NCI-H1694 (cell line): ENCODE measurements at places on chromosomes 7 and 10.

DNA sequence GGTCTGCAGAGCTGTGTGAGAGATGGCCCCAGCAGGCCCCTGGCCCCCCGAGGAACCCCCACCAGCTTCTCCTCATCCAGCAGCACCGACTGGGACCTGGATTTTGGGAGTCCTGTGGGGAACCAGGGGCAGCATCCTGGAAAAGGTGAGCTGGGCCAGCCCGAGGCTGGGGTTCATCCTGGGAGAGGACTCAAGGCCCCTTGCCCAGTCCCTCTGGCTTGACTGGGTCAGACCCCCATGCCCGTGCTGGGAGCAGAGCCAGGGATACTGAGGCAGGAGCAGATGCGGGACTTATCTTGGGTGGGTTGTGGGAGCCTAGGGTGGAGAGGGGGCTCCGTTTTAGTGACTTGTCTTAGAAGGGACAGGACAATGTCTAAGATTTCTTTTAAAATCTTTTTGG, 47.5 kb downstream of the ZNF467 start:
- no peak for DNase-seq

- DNase-seq, result peak; percentile 10
These were observed 494 bp downstream of the PALS2 start for GRCh38 chr7:24573554-24574338.

GRCh38 chr7:117411539-117411938, 15.8 kb downstream of the ASZ1 start:
- no peak for DNase-seq

- peak; percentile 4 for DNase-seq
These were observed 14.1 kb downstream of the MICU1 start for GRCh38 chr10:72611783-72612182.

DNA sequence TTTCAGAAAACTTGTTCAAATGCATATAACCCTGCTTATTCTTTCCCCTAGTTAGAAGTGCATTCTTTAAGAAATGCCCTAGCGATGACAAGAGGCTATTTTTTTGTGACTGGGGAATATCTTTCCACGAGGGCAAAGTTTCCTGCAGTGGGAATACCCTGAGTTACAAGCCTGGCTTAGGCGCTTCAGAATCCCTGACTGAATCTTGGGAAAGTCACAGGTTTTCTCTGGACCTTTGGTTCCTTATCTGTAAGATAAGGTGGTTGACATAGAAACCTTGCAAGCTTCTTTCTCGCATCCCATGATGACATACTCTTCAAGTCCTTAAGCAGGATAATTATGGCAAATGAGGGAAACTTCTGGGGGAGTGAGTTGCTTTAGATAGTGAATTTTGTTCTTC, 80.5 kb upstream of the FZD8 start:
- DNase-seq, result no peak
